ENCODE measurements at places on chromosomes 4 and X.

DNA sequence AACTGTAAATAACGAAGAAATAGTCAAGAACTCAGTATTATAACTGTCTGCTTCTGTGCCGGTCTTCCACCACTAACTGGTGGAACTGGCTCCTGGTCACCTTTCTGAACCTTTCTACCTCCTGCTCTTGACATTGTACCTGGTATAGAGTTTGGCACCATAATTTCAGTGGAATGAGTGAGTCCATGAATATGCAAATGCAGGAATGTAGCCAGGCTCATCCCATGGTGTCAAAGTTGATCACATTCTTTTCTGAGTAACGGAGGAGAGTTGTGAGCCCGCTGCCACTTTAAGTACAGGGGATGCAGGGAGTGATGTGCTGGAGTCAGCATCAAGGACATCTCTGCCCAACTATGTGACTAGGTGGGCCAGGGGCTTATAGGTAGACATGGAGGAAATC lies 207.9 kb upstream of the HS3ST1 start:
- no peak for DNase-seq

DNA sequence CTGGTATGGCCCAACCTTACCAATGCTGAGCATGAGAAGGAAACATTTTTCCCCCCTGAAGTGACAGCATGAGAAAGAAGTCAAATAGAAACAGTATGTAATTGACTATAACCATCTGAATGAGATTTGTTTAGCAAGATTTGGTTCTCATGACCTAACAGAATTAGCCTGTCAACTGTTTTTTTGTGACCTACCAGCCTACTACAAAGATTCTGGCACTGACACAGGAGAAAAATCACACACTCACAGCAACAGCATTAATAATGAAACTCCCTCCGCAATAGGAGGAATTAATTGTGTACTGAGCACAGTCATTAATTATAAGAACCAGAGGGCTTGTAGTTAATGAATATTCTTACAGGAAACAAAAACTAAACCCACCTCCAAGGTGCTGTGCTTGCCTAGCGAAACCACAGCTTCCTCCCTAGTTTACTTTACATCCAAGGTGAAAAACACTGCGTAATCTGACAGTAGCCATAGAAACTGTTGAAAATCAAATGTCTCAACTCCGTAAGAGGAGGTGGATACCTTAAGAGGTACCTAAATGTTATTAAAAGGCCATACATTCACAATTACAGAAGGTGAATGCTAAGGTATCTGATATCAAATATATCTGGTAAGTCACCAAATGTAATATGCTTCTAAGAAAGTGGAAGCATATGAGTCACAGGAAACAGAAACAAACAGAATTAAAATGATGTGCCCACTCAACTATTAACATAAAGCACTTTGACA lies 34.9 kb downstream of the MMRN1 start:
- peak; percentile 25 for DNase-seq

DNA sequence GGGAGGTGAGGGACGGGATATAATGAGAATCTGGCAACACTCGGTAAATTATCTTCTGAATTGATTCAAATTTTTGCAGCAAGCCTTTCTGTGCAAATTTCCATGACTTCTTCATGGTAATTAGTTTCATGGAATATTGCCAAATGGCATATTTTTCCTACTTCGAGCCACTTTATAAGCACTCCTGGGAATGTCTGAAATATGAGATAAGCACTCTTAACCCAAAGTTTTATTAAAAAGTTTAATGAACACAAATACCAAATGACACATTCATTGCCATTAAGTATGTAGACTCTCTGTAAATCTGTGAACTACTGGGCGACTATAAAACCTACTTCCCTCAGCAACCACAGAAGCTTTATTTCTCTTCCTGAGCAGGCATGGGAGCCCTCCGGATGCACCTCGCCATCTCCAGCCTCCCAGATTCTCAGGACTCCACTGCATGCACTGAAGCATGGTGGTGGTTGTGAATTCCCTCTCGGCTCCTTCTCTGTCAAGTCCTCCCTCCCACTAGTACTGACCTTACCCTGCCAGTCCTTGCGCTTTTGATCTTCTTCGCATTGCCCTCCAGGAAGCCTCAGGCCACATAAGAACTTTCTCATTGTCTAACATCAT lies 154.4 kb upstream of the RPL34 start:
- no peak for DNase-seq

DNA sequence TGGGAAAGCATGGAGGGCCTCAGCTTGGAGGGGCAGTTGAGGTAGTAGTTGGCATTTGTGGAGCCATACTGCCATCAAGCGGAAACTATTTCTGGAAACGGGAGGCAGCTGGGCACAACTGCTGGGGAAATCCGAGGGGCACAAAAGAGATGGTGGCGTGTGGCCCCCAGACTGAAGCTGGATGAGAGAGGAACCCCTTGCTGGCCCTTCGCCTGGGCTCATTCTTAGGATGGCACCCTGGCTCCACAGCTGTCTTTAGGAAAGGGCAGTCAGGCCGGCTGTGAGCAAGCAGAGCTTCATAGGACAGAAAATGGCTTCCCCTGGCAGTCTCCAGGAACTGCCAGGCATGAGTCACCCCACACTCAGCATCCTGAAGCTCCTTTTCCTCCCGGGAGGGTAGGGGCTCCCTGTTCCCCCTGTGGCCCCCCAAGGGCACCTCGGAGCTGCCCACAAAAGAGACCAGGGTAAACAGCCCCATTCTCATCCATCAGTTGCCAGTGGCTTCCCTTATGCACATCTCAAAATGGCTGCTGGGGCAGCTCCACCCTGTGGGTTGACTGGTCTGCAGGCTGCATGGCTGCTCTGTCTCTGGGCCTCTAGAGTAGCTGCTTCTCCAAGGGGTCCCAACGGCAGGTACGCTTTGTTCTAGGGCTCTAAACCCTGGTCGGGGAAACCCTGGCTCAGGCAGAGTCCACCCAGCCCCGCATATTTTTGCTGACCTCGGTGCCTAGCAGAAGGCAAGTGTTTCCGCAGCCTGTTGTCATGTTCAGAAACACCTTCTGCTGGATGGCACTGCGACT lies 64.7 kb downstream of the NBDY start:
- DNase-seq, result no peak

- DNase-seq, result peak; percentile 42
Measured at GRCh38 chr4:176193126-176193525, 2.3 kb downstream of the SPATA4 start.

All from amniotic epithelial cell (primary cell).